ENCODE measurements at places on chromosomes 2 and 18. TPM values are rescaled to one million over a fixed set of nuclear protein-coding genes. Genes with fewer than 3 reads are reported as not detected.

DNA sequence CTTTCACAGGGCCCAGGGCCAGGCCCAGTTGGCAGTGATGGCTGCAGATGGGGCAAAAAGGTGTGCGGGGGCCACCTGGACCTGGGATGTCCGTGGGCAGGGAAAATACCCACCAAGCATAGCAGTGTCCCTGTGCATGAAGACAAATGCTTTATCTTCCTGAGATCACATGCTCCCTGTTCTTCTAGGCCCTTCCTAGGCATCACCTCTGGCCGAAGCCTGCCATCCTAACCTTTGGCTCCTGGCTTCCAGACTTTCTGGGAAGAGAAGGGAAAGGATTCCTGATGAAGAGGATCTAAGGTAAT lies 105.0 kb upstream of the SMAD2 start:
- H3K27me3 ChIP-seq = no peaks in the 10 kb centered on the region
- no peaks in the 10 kb centered on the region for H3K36me3 ChIP-seq
- no peak overlapping the region for H3K4me3 ChIP-seq
- H3K4me1 ChIP-seq = no peaks in the 10 kb centered on the region

- H3K27me3 ChIP-seq = no peaks in the 10 kb centered on the region
- no peaks in the 10 kb centered on the region for H3K4me1 ChIP-seq
- no peak for DNase-seq
- no peak overlapping the region for H3K27ac ChIP-seq
- no peaks in the 10 kb centered on the region for H3K36me3 ChIP-seq
Observed at GRCh38 chr2:166090908-166091307, 36.9 kb downstream of the SCN1A start.

DNA sequence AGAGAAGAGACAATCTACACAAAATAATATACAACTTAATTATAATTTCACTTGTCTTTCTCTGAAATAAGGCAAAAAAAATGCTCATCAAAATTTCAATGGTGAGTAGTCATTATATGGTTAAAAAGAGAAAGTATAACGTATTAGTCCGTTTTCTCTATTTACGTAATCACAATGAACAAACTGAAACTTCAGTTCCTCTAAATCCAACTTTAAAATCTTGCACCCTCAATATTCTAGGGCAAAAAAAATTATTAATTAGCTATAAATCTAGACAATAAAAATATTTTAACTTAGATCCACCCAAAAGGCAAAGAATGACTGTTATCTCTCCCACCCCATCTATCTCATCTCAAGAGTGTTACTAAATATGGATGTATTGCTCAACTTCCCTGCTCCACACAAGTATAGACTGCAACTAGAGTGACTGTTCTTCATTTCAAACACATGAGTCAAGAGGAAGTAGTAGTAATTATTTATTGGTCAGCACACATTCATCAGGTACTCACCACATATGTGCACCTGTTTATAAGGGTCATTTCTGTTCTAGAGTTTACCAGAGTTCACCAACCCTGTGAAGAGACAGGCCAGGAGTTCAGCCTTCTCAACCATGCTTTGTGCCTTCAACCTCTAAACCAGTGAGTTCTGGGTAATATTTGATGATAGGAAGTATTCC lies 36.4 kb downstream of the STK39 start:
- DNase-seq = no peak
- no peaks in the 10 kb centered on the region for H3K36me3 ChIP-seq
- H3K27ac ChIP-seq = peak overlapping the region; percentile 72
- no peaks in the 10 kb centered on the region for H3K4me1 ChIP-seq
- H3K4me3 ChIP-seq = peak overlapping the region; percentile 19
- H3K27me3 ChIP-seq = no peaks in the 10 kb centered on the region

DNA sequence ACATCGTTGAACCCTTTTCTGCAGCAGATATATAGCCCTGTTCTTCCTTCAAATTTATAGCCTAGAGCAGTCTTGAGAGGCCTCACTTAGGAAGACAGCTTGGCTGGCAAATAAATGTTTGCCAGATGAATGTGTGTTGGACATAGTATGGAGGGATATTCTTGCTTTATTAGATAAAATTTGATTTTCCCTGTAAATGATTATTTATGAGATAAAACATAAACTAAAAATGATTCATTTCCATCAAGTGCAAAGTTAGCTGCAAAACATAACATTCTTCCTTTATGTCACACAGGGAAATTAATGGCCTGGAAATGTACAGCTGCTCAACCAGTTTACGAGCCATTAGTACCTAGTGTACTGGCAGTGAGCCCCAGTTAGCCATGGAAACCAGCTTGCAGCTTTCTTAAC lies 82.5 kb downstream of the LIMS1 start:
- H3K27ac ChIP-seq = peak overlapping the region; percentile 22
- H3K4me1 ChIP-seq = peaks cover 16% of the 10 kb centered on the region
- H3K27me3 ChIP-seq = no peaks in the 10 kb centered on the region
- no peak for DNase-seq
- no peaks in the 10 kb centered on the region for H3K36me3 ChIP-seq
- no peak overlapping the region for H3K4me3 ChIP-seq

GRCh38 chr2:233676046-233676445 lies 4.3 kb downstream of the UGT1A9 start:
- no peaks in the 10 kb centered on the region for H3K27me3 ChIP-seq
- DNase-seq = no peak
- H3K27ac ChIP-seq = no peak overlapping the region

The EMX1 gene
- total RNA-seq = 0.44 TPM

The LGALSL gene
- total RNA-seq = 16.7 TPM

Measured in breast epithelium (tissue), 4 donors.